Activated naive CD8-positive, alpha-beta T cell treated with anti-CD3 and anti-CD28 coated beads, Interleukin-2, amount 10 ng/mL, durations not matched to agents 7 days and 5 days (primary cell): ENCODE measurements at places on chromosomes 3 and 15. TPM values are rescaled to one million over a fixed set of nuclear protein-coding genes. Genes with fewer than 3 reads are reported as not detected.

- DNase-seq = no peak
These were observed 791.6 kb upstream of the ARRDC4 start for GRCh38 chr15:97168704-97169475.

Gene OR5K2
- total RNA-seq = not detected

Gene LSAMP
- total RNA-seq = not detected

Gene ZMYND10
- total RNA-seq = 2.2 TPM

Gene C3orf20
- 0.25 TPM for total RNA-seq
